ENCODE measurements at places on chromosomes 3 and 15.

DNA sequence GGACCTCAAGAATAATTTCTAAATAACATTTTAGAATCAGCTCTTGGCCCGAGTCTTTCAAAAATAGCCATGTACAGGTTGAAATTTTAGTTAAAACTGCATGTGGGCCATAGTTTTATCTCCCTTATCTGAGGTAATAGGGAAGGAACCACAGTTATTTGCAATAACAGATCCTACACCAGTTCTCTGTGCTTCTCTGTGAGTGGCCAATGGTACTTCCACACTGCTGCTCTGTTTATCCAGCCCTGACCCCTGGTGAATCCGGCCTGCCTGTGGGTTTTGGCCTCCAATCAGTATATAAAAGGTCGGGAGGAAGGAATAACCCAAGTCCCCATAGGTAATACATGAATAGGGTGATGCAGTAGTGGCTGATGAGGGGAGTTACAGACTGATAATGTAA, 48.0 kb upstream of the TNIK start:
- no peak for DNase-seq

GRCh38 chr3:64223791-64224745, 1.2 kb downstream of the PRICKLE2 start:
- no peak for DNase-seq

- no peak for DNase-seq
Measured at GRCh38 chr3:46008058-46008457, 12.4 kb upstream of the FYCO1 start.

GRCh38 chr3:27360113-27361078, 8.8 kb downstream of the NEK10 start:
- DNase-seq = no peak
